GM12891 (cell line): ENCODE measurements at places on chromosomes 7 and 10.

GRCh38 chr7:887488-887820 lies 11.1 kb downstream of the GET4 start:
- no peak for DNase-seq

GRCh38 chr10:119029613-119030420 lies at the start of gene NANOS1:
NANOS1 (plus strand) TSS chr10:119029714; CDS start chr10:119029802, 88 bp downstream.
- DNase-seq, result no peak

GRCh38 chr10:112966194-112966855 lies 16.3 kb downstream of the TCF7L2 start:
- DNase-seq, result no peak

GRCh38 chr10:117399341-117400196 lies 24.3 kb upstream of the PDZD8 start:
- no peak for DNase-seq

DNA sequence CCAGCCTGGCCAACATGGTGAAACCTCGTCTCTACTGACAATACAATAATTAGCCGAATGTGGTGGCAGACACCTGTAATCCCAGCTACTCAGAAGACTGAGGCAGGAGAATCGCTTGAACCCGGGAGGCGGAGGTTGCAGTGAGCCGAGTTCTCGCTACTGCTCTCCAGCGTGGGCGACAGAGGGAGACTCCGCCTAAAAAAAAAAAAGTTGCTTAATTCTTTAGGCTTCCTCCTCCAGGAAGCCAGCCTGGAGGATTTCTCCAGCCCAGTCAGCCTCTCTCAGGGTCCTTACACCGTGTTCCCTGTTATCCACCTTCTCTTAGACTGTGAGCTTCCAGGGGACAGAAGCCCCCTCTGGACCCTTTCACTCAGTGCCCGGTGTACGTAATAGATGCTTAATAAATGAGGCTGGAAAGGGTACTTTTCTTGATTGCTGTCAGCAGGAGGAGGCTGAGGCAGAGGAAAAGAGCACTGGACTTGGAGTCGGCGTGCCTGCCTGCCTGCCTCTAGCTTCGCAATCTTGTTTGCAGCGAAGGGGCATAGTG lies 16.4 kb upstream of the NODAL start:
- DNase-seq, result no peak

- no peak for DNase-seq
Observed at GRCh38 chr7:118082506-118082905, 101.5 kb upstream of the LSM8 start.
